ENCODE measurements at places on chromosomes 16 and 17.

GRCh38 chr16:64534180-64534780 is 587.6 kb downstream of the CDH11 start:
- no peak for DNase-seq

GRCh38 chr17:45962221-45962972 is 36.7 kb upstream of the STH start:
- no peak for DNase-seq

GRCh38 chr17:75301049-75301448 is 11.8 kb upstream of the SLC25A19 start:
- DNase-seq, result no peak

DNA sequence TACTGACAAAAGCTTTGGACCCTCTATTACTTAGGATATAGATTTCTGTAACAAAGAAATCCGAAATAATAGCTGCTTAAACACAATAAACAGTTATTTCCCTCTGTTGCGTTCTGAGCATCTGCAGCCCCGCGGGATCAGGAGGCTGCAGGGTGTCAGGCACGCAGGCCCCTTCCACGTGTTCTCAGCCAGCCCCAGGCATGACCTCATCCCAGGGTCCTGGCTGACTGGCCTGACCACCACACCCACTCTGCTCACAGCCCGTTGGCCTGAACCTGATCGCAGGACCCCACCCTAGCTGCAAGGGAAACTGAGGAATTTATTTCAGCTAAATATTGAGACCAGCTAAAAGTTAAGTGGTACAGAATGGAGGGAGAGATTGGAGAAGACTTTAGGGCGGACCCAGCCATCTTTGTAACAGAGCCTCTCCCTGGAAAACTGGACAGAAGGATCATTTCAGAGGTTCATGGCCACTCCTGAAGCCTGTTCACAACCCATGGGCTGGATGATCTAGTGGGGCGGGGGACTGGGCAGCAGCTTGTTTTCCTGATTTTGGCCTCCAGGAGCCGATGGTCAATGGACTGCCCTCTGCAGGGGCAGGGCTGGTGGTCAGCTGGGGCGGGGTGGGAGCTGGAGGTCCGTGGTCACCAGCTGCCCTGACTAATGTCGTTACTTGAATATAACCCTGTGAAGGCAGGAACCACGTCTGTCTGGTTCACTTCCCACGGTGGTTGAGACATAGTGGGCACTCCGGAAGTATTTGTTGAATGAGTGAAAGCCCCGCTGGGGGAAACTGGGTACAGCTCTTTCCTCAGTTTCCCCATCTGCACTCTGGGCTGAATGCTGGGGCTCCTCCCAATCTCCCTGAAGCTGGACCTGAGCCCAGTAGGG is 10.9 kb downstream of the CETP start:
- no peak for DNase-seq

- no peak for DNase-seq
Observed at GRCh38 chr16:89716916-89717687, 3.6 kb downstream of the VPS9D1 start.

- DNase-seq, result peak; percentile 55
Observed at GRCh38 chr16:85586380-85587104, 26.6 kb upstream of the GSE1 start.

- no peak for DNase-seq
Observed at GRCh38 chr17:61423967-61424649, 24.5 kb downstream of the TBX2 start.

DNA sequence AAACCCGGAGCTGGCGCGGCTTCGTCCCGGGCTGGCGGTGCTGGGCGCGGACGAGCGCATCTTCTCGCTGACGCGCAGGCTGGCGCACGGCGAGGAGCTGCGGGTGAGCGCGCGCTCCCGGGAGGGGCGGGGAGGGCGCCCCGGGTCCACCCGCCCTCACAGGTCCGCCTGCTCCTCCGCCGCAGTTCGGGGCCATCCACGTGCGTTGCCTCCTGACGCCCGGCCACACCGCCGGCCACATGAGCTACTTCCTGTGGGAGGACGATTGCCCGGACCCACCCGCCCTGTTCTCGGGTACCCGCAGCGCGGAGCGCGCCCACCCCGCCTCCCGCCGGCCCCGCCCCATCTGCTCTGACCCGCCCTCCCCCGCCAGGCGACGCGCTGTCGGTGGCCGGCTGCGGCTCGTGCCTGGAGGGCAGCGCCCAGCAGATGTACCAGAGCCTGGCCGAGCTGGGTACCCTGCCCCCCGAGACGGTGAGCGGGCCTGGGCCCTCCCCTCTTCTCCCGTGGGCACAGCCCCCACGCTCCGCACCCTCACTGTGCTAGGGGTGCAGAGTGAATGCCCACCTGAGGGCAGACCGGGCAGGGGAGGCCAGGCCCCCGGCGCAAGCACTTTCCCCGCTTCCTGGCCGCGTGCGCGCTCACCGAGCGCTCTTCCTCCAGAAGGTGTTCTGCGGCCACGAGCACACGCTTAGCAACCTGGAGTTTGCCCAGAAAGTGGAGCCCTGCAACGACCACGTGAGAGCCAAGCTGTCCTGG is 1.4 kb downstream of the HAGHL start:
- no peak for DNase-seq

DNA sequence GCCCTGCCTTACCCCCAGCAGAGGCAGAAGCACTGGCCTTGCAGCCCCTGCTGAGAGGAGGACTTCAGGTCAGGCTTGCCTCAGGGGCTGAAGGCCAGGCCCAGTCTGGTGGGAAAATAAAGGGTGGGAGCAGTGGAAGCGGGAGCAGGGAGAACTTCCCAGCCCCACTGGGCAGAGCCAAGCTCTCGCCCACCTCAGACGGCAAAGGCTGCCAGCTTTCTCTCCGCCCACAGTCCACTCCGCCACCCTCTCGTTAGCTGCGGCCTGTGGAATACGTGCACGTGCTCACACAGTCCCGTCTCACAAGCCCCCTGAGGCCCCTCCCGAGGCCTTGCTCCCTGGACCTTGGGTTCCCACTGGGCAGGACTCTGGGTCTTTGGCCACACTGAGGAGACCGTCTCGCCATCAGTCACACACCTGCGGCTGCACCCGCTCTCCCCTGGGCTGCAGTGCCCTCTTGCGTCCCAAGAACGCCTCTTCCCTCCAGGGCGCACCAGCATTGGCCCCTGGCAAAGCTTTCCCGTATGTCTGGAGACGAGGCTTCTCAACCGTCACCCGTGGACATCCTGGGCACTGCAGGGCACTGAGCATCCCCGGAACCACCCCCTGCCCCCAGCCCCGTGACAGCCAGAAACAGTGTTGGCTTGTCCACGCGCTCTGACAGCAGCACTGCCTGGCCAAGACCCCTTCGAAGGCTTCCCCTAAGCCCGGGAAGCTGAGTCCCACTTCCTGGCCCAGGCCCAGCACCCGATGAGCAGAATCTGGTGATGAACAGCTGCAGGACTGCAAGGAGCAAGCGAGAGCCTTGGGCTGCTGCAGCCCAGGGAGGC is 8.3 kb downstream of the MRPL28 start:
- peak; percentile 78 for DNase-seq

DNA sequence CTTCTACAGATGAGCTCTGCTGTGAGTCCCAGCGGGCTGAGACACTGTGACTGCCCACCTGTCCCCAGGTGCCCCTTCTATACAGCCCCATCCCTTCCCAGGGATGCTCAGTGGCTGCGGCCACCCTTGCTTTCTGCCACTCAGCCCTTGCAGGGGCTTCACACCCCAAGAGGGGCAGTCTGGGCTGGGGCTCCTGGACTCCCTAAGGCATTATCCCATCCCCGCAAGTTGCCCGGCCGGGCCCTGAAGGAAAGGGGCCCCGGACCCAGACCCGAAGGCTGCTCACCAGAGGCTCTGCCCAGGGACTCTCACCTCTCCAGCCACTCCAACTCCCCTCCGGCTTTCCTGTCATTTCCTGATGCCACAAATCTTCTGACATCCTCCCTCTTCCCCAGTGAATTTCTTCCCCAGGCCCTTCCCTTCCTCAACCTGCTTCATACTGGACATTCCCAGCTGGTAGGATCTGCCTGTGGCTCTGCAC is 88.5 kb upstream of the TOB1 start:
- no peak for DNase-seq

- no peak for DNase-seq
Observed at GRCh38 chr16:65446427-65446826, 324.6 kb upstream of the CDH11 start.

DNA sequence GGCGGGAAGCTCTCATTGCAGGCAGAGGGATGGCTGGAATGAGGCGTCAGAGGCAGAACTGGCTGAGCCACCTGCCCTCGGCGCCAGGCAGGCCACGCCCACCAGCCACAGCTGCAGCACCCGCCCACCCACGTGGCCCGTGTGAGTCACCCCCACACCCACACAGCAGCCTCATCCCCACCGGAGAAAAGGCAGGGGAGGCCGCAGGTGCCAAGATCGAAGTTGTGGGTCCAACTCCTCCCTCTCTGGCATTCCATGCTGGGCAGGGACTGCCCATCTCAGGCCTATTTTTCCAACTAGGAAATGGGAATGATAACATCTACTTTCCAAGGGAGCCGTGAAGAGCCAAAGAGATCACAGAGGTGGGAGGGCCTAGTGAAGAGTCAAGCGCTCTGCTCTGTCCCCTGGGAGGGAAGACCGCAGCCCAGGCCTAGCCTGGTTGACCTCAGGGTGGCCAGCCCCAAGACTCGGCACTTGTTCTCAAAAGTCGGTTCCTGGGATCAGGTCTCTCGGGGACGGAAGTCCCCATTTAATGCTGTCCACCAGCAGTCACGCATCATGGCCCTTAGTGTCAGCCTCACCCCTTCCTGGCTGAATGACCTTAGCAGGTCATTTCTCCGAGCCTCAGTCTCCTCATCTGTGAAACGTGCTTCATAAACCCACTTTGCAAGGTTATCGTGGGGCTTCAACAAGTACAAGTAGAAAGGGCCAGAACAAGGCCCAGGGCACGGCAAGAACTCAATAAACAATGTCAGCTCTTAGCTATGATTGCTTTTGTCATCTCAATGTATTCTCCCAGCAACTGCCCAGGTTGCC is at the start of gene TRPV3:
TRPV3 (minus strand) TSS at position 45 of the 816 bp plus-strand sequence. CDS start 2,962 bp downstream, outside the sequence.
- DNase-seq, result no peak

DNA sequence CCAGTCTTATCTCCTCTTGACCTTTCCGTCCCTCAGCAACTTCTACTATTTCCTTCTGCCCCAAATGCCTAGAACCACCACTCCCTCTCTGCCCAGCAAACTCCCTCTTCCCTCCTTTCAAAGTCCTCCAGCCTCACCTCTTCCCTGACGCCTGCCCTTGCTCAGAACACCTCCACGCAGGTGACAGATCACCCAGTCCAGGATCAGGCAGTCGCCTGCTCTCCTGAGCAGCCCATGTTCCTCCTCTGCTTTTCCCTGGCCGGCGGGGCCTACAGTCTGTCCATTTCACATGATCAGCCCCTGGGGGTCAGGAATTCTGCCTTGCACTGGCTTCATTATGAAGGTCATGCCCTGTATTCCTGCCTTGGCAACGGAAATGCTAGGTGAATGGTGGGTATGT is 422 bp downstream of the CD300LF start:
- DNase-seq, result no peak

GRCh38 chr17:28227316-28228108 is 91.5 kb upstream of the TMEM97 start:
- peak; percentile 75 for DNase-seq

- no peak for DNase-seq
Observed at GRCh38 chr17:6868582-6868981, 37.1 kb upstream of the TEKT1 start.

GRCh38 chr17:62652251-62653001 is 25.0 kb downstream of the MRC2 start:
- peak; percentile 79 for DNase-seq

GRCh38 chr17:47983492-47984223 is 12.7 kb downstream of the CDK5RAP3 start:
- DNase-seq, result no peak

- no peak for DNase-seq
Observed at GRCh38 chr16:82638095-82638798, 11.5 kb downstream of the CDH13 start.

DNA sequence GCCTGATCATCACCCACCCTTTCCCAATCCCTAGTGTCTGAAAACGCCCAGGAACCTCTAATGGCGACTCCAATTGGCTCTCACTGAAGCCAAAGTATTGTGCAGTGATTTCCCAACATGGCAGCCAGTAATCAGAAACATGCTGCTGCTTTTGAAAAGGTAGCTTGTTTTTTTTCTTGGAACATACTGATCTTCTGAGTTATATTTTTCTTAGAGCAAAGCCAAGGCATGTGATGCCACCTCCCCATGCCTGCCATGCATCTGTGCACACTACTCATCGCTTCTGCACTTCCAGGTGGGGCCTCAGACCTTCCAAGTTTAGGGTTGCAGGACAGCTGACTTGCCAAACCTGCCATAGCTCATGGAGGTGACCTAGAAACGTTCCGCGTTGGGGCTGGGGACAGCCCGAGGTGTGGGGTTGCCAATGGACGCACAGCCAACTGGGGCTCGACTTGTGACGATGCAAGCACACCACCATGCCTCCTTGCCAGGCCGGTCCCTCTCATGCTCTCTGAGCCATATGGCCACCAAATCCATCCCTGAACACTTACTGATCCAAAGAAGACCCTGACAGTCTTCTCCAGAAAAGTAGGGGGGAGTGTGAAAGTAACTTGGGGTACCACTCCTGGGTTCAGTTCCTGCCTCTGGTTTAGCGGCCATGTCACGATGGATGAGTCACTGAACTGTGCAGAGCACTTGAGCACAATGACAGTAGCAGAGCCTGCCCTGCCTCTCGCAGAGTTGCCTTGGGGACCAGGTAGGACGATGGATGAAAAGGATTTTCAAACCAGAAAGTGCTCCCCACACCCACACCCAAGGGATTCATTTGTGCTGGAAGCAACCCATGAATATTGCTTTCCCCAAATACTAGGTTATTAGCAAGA is 155.7 kb downstream of the CCDC182 start:
- DNase-seq, result no peak

- DNase-seq, result no peak
Observed at GRCh38 chr16:11510178-11510973, 76.3 kb downstream of the LITAF start.

- no peak for DNase-seq
Observed at GRCh38 chr17:9170853-9171252, 149.5 kb downstream of the NTN1 start.

DNA sequence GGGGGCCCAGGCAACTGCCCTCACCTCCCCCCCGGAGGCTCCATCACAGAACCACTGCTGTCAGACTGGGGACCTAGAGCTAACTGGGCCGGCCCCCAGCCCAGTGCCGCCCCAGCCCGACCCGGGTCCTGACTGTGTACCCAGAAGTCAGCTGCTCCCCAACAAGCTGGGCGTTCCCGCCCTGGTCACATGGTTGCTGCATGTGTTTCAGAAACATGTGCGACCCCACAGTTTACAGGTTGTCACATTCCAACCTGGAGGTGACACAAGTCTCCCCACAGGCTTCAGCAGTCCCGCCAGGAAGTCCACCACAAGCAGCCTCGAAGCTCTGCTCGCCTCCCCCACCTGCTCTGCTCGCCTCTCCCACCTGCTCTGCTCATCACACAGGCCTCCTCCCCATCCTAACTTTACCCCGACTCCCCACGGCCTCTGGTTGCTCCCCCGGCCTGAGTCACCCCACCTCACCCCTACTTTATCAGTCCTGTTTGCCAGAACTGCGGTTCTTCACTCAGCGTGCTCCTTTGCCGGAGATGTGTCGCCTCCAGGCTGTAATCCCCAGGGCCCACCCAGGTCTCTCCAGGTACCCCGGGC is 968 bp downstream of the MRPL28 start:
- DNase-seq, result no peak

DNA sequence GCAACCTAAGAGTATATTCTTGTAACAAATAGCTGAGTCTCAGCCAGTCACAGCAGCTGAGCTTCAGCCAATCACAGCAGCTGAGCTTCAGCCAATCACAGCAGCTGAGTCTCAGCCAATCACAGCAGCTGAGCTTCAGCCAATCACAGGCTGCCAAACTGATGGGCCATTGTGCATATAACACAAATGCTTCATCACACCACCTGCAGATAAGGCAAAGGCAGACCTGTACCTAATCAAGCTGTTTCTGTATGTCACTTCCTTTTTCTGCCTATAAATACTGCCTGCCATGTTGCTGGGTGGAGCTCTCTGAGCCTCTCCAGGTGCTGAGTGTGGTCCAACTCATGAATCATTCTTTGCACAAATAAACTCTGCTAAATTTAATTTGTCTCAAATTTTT is 19.9 kb downstream of the MYH13 start:
- DNase-seq, result no peak

Data from NCI-H1092 (cell line).